ENCODE measurements at places on chromosomes 5 and 9. TPM values are rescaled to one million over a fixed set of nuclear protein-coding genes. Genes with fewer than 3 reads are reported as not detected.

F12 gene
- total RNA-seq = 3.0 TPM

CAVIN4 gene
- total RNA-seq = 1.00 TPM

SWI5 gene
- total RNA-seq = 39.2 TPM

PDGFRB gene
- total RNA-seq = 4.0 TPM

MTAP gene
- total RNA-seq = 74.1 TPM

ZNF367 gene
- 8.1 TPM for total RNA-seq

CDH18 gene
- total RNA-seq = not detected

GRCh38 chr5:72922422-72922821, 33.4 kb upstream of the FCHO2 start:
- H3K4me3 ChIP-seq = no peak overlapping the region
- H3K4me1 ChIP-seq = no peaks in the 10 kb centered on the region
- H3K36me3 ChIP-seq = no peaks in the 10 kb centered on the region
- no peak for DNase-seq
- no peak overlapping the region for H3K27ac ChIP-seq

GRCh38 chr9:84841931-84842330, 172.4 kb downstream of the NTRK2 start:
- H3K4me3 ChIP-seq = no peak overlapping the region
- H3K27ac ChIP-seq = no peak overlapping the region
- H3K27me3 ChIP-seq = no peaks in the 10 kb centered on the region
- no peaks in the 10 kb centered on the region for H3K36me3 ChIP-seq
- H3K4me1 ChIP-seq = no peaks in the 10 kb centered on the region

DNA sequence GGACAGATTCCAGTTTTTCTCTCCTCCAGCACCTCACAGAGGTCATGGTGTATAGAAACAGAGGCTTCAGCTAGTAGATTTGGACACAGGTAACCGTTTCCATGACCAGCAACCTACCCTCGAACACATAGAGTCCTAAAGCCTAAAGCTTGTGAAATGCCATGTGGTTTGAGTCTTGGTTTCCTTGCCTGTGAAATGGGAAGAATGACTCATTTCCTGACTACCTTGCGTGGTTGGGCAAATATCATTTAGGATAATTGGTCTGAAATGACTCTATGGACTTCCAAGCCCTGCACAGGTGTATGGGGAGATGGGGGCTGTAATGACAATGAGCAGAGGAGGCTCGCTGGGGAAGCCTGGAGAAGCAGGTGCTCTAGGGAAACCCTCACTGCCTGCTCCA, 134.6 kb downstream of the TTLL11 start:
- no peak for DNase-seq
- H3K4me3 ChIP-seq = no peak overlapping the region
- no peaks in the 10 kb centered on the region for H3K36me3 ChIP-seq
- no peak overlapping the region for H3K27ac ChIP-seq

- no peak overlapping the region for H3K27ac ChIP-seq
- no peak for DNase-seq
- no peaks in the 10 kb centered on the region for H3K36me3 ChIP-seq
- no peaks in the 10 kb centered on the region for H3K27me3 ChIP-seq
- no peak overlapping the region for H3K4me3 ChIP-seq
Measured at GRCh38 chr5:94702729-94703128, 84.3 kb downstream of the SLF1 start.

DNA sequence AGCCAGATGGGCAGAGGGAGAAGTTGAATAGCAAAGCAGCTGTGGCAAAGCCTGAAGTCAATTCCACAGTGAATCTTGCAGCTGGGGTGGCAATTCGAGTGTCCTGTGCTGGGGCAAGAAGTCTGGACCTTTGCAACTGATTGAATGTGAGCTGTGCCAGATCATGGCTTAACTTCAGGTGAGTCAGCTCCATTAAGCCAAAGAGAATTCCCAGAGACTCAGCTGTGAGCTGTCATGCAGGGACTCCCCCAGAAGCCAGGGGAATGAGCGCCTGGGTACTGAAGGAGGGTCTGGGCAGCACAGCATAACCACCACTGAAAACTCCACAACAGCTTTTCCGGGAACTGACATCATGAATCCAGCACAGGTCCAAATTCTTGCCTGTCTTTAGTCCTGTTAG, 153.5 kb upstream of the TRPC7 start:
- DNase-seq = no peak
- no peaks in the 10 kb centered on the region for H3K36me3 ChIP-seq
- no peak overlapping the region for H3K27ac ChIP-seq
- no peak overlapping the region for H3K4me3 ChIP-seq

DNA sequence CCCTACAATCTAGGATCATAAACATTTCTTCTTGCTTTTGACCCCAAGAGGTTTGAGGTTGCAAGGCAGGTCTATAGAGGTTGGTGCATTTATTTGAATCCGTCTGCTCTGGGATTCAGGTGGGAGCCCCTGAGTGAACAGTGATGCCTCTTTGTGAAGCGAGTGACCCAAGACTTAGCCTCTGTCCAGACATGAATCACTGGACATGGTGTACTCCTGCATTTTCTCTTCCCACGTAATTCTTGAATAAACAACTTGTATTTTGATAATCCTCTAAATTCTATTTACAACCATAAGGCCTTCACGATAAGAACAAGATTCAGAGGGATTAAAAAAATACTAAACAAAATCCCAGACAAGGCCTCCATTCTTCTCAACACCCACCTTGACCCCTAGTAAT, 67.5 kb upstream of the PLPP6 start:
- H3K4me1 ChIP-seq = no peaks in the 10 kb centered on the region
- H3K27ac ChIP-seq = no peak overlapping the region
- H3K4me3 ChIP-seq = no peak overlapping the region
- no peaks in the 10 kb centered on the region for H3K36me3 ChIP-seq
- DNase-seq = no peak

DNA sequence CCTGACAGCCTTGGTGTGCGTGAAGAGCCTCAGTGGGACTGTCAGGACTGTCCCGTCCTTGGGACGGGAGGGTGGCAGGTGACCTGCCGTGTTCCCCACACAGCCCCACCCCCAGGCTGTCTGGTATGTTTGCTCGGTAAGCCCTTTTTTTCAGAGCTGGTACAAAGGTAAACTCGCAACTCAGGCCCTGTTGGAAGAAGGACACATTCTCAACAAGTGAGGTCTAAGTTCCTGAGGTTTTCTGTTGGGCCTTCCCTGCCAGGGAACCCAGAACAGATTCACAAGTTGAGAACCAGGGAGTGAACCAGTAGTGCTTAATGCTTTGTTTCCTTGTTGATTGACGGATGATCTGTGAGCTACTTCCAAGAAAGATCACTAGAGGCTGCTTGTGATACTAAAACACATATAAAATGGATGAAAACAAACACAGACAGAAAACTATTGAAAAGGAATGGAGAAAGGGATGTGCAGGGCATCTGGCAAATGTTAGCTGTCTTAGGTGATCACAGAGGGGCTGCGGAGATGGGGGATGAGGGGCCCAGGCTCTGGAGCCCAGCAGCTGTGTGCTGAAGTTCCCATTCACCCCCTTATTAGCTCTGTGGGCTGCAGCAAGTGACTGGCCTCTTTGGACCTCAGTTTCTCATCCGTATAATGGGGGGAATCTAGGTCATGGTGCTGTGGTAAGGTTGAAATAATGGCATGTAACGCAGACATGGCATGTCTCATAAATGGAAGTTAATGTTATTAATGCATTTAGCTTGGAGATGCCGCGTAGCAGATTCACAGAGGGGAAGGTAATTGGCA, 2.7 kb downstream of the NDST1 start:
- DNase-seq = peak; percentile 92
- peak overlapping the region; percentile 47 for H3K4me3 ChIP-seq
- 0 out of 3 replicates have a peak, but pooled peaks cover 3% of the 10 kb centered on the region for H3K36me3 ChIP-seq
- H3K4me1 ChIP-seq = peaks cover 98% of the 10 kb centered on the region

DNA sequence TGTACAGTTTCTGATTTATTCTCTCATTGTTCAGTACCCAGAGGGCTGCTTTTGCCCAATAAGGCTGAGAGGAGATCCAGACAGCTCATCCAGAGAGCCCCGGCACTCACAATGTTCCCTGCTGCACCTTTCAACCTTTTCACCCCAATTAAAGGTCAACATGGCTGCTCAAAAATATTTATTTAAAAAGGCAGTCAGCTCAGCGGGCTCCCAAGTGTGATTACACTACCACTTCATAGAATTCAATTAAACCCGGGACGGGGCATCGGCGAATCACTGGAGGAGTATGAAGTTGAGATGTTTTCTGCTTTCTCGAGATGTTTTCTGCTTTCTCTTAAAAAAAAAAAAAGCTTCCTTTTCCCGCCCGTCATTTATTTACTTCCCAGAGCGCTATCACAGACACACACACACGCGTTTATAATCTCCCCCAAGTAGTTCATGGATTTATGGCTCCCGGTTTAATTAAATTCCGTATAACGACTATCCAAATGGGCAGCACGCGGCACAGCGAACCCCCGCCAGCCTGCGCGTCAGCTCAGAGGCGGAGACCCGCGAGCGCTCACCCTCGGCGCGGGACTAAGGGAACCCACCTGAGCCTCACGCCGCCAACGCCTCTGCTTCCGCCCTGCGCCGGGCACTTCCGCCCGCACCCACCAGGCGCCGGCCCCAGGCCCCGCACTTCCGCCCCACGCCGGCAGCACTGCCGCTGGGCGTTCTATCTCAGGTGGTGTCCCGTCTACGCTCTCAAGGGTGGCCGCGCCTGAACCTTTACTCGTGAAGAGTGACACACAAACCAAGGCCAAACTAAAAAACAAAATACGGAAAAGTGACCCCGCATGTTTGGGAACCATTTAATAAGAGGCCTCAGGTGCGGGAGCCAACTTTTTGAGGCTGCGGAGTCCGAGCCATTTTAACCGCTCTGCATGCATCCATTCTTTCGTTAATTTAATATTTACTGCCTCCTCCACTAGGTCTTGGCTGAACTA, at the start of gene C5orf63:
TSS of gene C5orf63 (minus strand) at position 642 of the 986 bp plus-strand sequence. CDS start 14,507 bp downstream, outside the sequence.
- DNase-seq = peak; percentile 61
- H3K27me3 ChIP-seq = no peaks in the 10 kb centered on the region
- H3K4me3 ChIP-seq = peak within 1 kb of the TSS; percentile 67

GRCh38 chr5:2148312-2149194, 265.8 kb upstream of the IRX4 start:
- no peaks in the 10 kb centered on the region for H3K36me3 ChIP-seq
- no peaks in the 10 kb centered on the region for H3K4me1 ChIP-seq
- no peak overlapping the region for H3K4me3 ChIP-seq
- peaks cover 16% of the 10 kb centered on the region for H3K27me3 ChIP-seq
- no peak for DNase-seq

DNA sequence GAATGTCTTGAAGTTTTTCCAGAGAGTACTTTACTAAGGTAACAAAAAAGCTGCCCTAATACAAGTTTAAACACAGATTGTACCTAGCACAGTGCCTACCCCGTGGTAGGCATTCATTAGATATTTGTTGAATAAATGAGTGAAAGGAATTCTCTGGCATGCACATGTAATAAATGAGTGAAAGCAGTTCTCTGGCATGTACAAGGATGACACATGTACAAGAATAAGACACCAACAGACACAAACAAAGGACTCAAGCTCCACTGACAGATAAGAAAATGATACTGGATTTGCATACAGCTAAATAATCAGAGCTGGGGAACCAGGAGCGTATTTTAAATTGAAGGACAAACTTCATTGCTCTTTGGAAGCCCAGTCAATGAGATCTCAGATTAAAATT, 535.8 kb downstream of the EFNA5 start:
- H3K27ac ChIP-seq = no peak overlapping the region
- no peak overlapping the region for H3K4me3 ChIP-seq
- DNase-seq = no peak
- no peaks in the 10 kb centered on the region for H3K4me1 ChIP-seq

DNA sequence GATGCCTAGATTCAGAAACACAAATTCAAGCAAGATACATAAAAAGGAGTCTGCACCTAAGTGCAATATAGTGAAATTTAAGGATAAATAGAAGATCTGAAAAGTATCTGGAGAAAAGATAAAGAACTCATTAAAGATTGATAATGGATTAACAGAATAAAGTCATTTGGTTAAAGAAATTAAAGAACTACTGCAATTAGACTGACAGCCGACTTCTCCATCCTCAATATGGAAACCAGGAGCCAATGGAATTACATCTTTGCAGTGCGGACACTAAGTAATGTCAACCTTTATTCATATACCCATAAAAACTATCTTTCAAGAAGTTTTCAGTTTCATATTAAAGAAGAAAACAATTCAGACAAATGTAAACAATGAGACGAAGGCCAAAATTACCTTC, 81.0 kb downstream of the MRPL36 start:
- H3K4me1 ChIP-seq = no peaks in the 10 kb centered on the region
- no peak for DNase-seq
- no peak overlapping the region for H3K27ac ChIP-seq
- H3K36me3 ChIP-seq = no peaks in the 10 kb centered on the region
- H3K4me3 ChIP-seq = no peak overlapping the region

DNA sequence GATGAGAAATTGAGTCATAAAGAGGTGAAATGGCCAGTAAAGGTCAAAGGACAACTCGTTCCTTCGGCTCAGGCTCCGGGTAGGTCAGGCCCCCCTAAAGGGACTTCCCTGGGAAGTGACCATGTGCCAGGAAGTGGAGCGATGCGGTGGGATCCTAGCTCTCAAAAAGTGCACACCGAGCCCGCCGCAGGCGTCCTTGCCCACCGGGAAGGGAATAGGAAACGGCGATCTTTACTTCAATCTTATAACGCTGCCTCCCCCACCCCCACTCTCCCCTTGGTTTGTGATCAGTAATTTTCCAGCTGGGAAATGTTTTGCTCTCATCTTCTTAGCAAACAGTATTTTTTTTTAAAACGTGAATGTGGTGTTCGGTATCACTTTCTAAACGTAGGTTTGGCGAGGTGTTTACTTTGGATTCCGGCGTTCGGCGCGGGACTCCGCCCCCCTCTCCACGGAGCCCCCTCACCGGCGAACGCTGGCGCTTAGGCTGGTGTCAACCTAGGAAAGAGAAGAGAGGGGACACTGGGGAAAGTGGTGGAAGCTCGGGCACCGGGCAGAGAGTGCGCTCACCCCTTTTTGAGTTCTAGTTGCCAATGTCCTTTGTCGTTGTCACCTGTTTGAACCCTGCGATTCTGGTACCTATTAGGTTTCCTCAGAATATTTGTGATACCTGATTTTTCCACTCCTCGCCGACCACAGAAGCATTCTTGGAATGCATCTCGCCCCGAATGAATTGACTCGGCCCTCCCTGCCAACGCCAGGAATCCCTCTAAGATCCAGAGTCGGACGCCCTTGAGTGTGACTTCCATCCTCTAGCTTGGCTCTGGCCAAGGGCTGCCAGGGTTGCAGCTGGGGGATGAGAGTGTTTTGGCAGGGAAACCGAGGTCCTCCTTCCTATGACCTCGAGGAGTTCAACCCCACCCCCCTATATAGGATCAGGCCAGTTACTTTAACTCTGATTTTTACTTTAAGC, 1.8 kb upstream of the KLF4 start:
- no peaks in the 10 kb centered on the region for H3K36me3 ChIP-seq
- no peak for DNase-seq
- no peak overlapping the region for H3K4me3 ChIP-seq
- peaks cover 16% of the 10 kb centered on the region for H3K4me1 ChIP-seq
- H3K27me3 ChIP-seq = peaks cover 58% of the 10 kb centered on the region

Measured in HepG2 (cell line).